Stimulated activated CD8-positive, alpha-beta memory T cell treated with anti-CD3 and anti-CD28 coated beads, Interleukin-4, amount 100 ng/mL, for 4 hours (primary cell): ENCODE measurements at places on chromosomes 4 and X.

DNA sequence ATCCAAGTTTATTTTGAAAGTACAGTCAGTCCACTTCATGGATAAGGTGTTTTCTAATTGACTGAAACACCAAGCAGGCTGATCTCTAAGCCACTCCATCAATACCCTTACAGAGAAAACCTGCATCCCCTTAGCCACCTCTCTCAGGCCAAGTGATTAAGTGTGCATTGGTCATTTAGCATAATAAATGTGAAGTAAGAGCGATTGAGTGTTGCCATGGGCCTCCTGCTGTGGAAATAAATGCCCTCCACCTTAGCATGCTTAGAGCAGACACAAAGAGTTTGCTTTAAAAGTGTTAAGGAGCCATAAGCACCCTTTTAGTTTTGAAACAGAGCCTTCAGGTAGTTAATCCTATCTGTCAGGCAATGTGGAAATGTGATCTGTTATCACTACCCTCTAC lies 386.5 kb downstream of the GPAT3 start:
- no peak for DNase-seq

DNA sequence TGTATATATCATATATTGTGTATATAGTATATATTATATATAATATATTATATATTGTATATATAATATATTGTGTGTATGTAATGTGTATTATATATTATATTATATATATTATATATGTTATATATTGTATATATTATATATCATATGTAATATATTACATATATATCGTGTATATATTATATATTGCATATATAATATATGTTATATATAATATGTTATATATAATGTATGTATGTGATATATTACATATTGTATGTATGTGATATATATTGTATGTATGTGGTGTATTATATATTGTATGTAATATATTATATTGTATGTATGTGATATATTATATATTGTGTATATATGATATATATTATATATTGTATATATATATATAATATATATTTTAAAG lies 30.5 kb downstream of the RAB40A start:
- DNase-seq = no peak

DNA sequence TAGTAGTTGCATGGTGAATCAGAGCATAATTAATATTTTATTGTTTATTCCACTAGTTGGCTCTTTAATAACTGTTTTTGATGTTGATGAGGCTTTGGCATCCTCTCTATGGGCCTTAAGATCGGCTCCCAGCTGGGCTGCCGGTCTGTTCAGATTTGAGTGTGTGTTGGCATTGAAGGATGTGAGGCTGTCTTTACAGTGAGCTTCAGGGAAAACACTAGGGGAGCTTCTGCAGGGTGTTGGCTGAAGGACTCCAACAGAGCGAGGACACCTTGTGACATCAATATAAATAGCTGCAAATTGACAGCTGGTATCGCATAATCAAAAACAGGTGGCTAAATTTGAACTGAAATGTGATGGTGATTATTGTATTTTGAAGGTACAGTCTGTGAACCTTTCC lies 322.0 kb downstream of the FSTL5 start:
- no peak for DNase-seq

GRCh38 chr4:106255195-106255594 lies 60.8 kb downstream of the TBCK start:
- no peak for DNase-seq

DNA sequence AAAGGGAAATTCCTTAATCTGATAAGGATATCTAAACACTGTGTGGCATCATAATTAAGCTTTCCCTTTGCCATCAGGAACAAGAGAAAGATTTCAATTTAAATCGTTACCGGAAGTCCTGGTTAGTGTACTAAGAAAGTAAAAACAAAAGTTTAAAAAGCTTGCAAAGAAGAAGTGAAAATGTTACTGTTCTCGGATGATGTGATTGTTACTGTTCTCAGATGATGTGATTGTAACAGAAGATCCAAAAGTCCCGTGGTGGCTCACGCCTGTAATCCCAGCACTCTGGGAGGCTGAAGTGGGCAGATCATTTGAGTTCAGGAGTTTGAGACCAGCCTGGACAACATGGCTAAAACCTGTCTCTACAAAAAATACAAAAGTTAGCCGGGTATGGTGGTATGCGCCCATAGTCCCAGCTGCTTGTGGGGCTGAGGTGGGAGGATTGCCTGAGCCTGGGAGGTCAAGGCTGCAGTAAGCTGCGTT lies 62.5 kb downstream of the RGS12 start:
- no peak for DNase-seq

GRCh38 chr4:141686146-141686775 lies 49.9 kb downstream of the IL15 start:
- DNase-seq = no peak

- DNase-seq = no peak
Observed at GRCh38 chrX:66022632-66023384, 17.1 kb downstream of the VSIG4 start.

- DNase-seq = no peak
Observed at GRCh38 chrX:153061732-153062131, 5.5 kb downstream of the PNMA3 start.

GRCh38 chr4:97531351-97531750 lies 611.9 kb downstream of the STPG2 start:
- no peak for DNase-seq

DNA sequence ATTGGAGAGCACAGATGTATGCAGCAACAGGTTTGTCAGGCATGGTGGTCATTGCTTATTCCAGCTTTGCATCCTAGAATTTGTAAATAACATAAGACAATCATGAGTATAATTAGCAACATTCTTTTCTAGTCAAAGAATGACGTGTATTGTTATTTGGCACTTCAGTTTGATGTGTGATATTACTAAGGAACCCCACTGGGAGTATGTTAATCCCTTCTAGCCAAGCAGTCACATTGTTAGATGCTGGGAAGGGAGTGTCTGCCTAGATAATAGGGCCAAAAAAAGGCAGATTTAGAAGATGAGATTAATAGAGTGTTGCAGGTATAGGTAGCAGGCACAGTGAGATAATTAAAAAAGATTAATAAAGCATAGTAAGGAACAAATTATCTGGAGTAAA lies 159.2 kb upstream of the WDFY3 start:
- DNase-seq = no peak

DNA sequence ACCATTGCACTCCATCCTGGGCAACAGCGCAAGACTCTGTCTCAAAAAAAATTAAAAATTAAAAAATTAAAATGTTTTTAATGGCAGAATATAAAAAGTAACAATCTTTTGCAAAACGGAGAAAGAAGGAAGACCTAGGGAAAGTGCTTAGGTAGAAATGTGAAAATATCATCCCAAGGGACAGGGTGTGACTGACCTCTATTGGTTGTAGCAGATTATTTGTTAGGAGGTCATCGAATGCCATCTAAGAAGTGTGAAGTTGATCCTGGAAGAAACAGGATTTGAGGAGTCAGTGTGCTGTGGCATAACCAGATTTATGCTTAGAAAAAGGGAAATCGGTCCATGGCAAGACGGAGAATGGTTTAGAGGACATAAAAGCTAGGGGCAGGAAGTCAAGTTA lies 18.1 kb upstream of the C4orf36 start:
- DNase-seq = no peak

DNA sequence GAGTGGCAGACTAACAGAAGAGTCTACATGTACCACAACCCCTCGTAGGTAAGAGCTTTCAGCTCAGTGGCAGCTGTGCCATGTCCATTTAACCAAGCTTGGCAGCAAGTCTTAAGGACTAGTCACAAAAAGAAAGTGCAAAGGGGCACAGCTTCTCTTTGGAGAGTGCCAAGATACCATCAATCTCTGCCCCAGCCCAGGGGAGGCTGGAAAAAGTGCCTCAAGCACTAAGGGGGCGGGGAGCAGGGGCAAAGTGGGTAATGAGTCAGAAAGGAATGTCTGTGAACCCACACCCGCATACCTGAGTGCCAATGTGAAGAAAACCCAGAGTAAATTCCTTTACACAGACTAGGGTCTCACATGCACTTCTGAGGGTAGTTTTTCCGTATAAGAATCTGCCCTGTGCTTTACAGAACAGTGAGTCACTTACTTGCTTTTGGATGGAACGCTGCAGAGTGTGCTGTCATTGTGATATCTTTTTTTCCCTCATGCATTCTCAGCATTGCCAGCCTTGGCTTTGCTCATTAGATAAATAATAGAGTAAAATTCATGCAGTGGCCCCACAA lies 219.8 kb downstream of the ZNF674 start:
- peak; percentile 32 for DNase-seq

- no peak for DNase-seq
Observed at GRCh38 chr4:6160536-6160935, 39.8 kb downstream of the JAKMIP1 start.

GRCh38 chr4:173280998-173281397 lies 53.2 kb downstream of the HMGB2 start:
- no peak for DNase-seq

DNA sequence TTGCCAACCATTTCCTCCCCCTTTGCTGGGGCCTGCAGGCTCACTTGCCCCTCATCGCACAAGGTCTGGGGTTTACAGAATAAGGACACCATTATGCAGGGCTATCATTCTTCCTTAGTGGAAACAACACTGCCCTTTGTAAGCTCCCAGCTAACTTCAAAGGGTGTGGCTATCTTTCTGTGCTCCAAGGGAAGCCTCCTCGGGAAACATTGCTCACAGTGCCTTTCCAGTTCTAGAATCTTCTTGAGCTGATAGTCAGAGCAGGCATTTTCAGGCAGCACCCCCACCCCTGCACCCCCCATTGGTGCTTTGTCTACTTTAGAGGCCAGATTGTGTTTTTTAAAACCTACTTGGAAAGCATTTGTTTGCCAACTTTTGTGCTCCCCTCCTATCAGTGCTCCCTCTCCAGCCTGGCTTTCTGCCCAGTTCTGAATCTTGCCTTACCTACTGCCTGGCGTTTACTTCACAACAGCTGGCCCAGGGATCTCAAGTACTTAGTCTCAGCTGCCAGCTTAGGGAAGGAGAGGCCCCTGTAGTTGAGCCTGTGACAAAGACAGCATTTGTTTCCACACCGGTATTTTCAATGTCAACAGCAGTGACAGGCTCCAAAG lies 53.5 kb downstream of the PLAC1 start:
- DNase-seq = no peak

GRCh38 chr4:6196871-6197270 lies 3.5 kb downstream of the JAKMIP1 start:
- no peak for DNase-seq

DNA sequence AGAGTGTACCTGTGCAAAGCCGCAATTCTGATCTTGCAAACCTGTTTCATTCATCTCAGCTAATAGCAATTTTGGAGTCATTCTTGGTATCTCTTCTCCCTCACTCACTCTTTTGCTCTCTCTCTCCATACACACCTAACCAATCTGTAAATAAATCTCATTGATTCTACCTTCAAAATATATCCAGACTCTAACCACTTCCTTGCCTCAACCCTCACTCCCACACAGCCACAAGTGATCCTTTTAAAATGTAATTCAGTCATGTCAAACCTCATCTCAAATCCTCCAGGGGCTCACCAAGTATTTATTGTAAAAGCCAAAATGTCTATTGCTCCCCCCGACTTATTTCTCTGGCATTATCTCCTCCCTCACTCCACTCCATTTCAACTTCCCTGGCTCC lies 51.7 kb upstream of the SLC10A4 start:
- DNase-seq = no peak

DNA sequence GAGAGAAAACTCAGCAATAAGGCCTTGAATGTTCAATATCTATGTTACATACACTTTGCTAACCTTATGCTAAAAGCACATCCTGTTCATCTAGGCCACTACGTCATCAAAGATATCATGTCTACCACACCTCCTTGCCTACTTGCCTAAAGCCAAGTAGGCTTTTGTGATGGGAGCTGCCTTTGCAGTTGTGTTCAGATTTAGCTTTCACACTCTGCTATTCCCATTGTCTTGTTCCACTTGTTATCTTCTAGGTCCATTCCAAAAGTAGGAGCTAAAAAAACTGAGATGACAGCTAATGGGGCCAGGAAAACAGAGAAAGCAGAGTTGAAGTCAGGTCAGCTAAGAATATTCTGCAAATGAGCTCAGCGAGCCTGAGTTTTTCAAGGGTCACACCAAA lies 153.6 kb upstream of the EDNRA start:
- no peak for DNase-seq

- no peak for DNase-seq
Observed at GRCh38 chr4:3878678-3879077, 112.5 kb downstream of the ADRA2C start.

GRCh38 chrX:69015156-69015555 lies 150.1 kb downstream of the PJA1 start:
- DNase-seq = no peak

- no peak for DNase-seq
Observed at GRCh38 chrX:44580466-44580865, 37.8 kb upstream of the FUNDC1 start.

GRCh38 chr4:14404730-14405129 lies 597.6 kb upstream of the CPEB2 start:
- DNase-seq = no peak

DNA sequence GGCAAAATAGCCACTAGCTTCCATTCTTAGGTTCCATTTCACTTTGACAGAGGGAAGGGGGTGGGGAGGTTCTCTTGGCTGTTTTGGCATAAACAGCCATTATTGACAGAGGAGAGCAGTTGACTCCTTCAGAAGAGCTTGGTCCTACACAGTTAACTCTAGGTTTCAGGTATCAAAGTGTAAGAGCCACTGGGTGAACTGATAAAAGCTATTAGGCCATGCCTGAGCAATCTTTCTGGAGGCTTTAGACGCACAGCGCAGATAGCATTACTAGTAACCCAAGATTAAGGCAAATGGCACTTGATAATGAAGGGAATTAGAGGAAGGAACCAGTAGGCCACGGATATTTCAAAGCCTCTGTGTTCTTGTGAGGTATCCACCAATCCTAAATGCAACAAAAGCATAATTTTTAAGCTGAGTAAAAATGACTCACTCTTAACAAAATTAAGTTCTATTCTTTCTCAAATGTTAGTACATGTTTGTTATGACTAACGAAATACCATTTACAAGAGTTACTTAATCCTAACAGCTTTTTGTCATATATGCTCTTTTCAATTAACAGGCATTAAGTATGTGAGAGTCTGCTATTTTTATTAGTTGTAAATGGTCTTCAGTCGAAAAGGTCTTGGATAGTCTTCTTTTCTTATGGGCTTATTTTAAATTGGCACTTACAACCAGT lies 53.6 kb downstream of the SLC7A11 start:
- DNase-seq = no peak

GRCh38 chrX:53580742-53581504 lies 105.6 kb downstream of the HUWE1 start:
- DNase-seq = no peak

DNA sequence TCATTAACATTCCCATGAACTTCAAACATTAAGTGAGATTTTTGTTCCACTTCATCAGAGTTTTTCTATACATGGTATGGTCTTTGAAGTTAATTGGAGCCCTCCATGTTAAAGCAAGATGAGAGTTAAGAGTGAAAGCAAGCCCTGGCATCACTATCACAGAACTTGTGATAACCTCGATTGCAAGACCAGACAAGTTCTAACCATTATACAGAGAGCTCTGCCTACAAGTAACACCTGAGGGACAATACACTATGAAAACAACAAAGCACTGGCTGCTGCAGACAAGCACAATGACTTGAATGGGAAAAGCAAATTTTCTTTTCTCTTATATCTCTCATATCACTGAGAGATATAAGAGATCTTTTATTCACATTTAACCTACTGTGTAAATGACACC lies 126.6 kb upstream of the GYPA start:
- DNase-seq = no peak

GRCh38 chr4:123996718-123997510 lies 600.3 kb downstream of the SPRY1 start:
- DNase-seq = no peak
